Glutamatergic neuron (in vitro differentiated cells): ENCODE measurements at places on chromosomes 3 and 15.

- no peak for DNase-seq
Measured at GRCh38 chr15:38514601-38515000, 50.0 kb downstream of the RASGRP1 start.

- DNase-seq, result no peak
Measured at GRCh38 chr3:149384911-149385321, 7.5 kb upstream of the TM4SF1 start.

DNA sequence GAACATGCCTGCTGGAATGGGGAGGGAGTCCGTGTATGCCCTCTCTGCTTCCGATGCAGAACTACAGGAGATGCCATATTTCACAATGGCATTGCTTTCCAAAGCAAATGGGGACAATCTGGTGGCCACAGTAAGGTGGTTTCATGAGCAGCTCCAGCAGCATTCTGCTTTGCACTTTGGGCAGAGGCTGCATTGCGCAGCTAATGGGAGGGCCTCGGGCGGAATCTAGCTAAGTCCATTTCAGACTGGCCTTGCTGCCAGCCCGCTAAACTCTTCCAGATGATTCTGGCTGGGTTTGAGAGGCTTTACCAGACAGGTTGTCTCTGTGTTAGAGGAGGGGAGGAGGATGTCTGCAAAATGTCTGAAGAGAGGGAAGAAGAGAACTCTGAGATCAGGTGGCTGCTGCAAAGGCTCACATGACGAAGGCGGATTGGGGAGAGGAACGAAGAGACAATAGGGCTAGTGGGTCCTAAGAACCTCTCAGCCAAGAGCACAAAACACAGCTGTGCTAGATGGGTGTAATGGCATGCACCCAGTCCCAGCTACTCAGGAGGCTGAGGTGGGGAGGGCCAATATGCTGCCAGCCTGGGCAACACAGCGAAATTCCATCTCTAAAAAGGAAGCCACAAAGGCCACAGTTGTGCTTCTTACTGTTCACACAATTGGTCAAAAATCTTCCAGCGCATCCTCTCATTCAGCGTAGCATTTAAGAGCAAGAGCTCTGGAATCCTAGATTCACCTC is 63.7 kb downstream of the BDH1 start:
- DNase-seq, result no peak

DNA sequence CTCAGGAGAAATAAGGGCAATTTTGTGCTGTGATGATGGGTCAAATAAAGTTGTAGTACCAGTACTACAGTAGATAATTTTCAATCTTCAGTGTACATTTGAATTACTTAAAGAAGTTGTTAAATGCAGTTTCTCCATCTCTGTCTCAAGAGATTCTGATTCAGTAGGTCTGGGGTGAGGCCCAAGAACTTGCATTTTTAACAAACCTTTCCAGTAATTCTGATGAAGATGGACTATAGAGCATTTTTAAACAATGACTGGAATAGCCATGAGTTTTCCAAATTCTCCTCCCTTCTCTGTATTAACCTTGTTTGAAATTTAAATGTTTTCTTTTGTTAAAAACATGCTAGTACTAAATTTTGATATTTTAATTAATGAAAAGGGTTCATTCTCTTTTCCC is 127.0 kb upstream of the CD96 start:
- no peak for DNase-seq

GRCh38 chr3:194166682-194167479 is 30.9 kb downstream of the HES1 start:
- DNase-seq, result no peak

DNA sequence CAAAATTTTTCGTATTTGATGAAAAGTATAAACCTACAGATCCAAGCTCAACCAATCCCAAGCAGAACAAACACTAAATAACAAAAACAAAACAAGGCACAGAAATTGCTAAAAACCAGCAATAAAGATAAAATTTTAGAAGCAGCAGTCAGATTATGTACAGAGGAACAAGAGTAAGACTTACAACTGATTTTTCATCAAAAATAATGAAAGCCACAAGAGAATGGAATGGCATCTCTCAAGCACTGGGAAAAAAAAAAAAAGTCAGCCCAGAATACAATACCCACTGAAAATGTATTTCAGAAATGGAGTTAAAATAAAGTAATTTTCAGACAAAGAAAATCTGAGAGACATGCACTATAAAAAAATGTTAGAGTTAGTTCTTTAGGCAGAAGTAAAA is 27.0 kb downstream of the GPR156 start:
- DNase-seq, result no peak

GRCh38 chr3:134231131-134231530 is 19.5 kb downstream of the RYK start:
- no peak for DNase-seq

DNA sequence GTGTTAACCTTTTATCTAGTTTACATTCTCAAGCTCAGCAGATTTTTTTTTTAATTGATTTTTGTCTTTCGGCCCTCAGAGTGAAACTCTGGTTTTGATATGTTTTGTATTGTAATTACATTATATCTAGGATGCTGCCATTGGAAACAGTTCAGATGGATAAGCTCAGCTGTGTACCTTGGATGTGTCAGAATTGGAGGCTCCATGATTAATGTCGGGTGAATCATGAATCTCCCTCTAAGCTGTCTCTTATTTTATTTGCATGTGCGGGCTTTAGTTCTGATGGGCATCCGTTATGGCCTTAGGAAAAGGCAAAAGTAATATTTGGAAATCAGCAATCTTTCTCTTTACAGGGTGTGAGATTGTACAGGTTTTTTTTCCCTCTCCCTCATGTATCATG is 4.2 kb downstream of the PTPRG start:
- DNase-seq, result no peak

- DNase-seq, result no peak
Measured at GRCh38 chr15:27042230-27042629, 71.2 kb downstream of the GABRG3 start.

DNA sequence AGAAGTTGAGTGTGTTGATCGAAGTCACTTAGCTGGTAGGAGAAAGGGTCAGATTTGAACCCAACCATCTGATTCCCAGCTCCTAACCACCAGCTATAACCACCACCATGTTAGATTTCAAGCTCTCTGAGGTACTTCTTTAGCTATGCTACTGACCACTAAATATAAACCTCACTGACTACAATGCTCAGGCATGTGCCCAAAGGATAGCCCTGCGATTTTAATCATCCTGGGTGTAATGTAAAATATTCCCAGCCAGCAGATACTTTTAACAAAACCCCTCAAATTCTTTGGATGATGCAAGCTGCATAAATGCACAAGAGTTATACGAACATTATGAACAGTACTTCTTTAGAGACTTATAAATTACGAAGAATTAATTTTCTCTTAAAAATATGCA is 115.2 kb upstream of the TSC22D2 start:
- no peak for DNase-seq

GRCh38 chr3:64647825-64648224 is 40.0 kb downstream of the ADAMTS9 start:
- DNase-seq, result no peak

DNA sequence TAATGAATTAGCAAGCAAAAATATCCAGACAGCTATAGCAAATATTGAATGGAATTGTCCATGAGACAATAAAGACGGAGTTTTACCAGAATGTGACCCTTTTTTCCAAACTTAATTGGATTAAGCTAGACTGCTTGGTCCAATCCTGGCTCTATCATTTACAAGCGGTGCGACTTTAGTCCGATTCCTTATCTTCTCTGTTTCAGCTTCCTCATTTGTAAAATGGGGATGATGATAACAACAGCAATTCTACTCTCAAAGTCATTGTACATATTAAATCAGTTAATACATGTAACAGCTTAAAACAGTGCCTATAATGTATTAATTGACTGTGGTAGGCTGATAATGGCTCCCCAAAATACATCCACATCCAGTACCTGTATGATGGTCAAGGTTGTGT is 62.1 kb upstream of the CRBN start:
- no peak for DNase-seq

DNA sequence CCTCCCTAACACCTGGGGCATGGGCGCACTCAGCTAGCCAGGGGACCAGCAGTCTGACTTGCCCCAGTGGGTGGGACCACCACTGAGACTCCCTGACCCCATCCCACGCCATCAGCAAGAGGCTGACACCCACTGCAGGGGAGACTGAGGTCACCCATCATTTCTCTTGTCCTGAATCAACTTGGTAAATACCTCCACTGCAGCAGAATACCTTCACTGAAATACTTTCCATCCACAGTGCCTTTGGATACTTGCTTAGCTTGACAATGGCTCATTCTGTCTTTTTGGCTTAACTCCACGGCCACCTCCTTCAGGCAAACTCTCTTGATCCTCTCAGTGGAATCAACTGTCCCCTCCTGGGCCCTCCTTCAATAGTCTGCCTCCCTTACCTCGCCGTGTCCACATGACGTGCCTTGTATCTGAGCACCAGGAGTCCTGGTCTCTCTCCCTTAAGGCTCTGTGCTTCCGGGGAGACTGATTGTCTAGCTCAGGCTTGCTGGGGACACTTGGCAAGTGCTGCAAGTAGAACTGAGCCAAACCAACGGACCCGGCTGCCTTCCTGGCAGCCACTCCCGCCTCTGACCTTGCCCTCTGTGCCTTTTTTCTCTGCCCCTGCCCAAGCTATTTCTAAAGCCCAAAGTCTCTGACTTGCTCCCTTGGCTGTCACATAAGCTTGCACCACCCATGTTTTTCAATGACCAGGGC is 119.1 kb downstream of the ADCY5 start:
- no peak for DNase-seq

GRCh38 chr3:195522254-195523023 is 20.7 kb downstream of the PPP1R2 start:
- no peak for DNase-seq

GRCh38 chr3:186653080-186653707 is 12.6 kb upstream of the HRG start:
- no peak for DNase-seq

GRCh38 chr3:132289316-132289715 is 27.9 kb upstream of the ACP3 start:
- no peak for DNase-seq

DNA sequence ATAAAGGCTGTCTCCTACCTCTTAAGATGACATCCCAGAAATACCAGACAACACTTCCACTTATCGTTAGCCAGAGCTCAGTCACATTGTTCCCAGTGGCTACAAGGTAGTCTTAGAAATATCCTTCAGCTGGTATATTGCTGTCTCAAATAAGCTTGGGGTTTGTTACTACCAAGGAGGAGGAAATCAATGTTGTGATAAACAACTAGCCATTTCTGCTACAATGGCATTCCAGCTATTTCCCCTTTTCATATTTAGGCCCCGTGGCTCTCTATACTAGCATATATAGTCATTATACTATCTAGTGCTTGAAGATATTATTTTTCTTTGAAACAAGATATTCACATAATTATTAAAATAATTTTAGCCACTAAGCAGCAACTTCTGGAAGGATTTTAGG is 56.5 kb downstream of the VPS8 start:
- no peak for DNase-seq

DNA sequence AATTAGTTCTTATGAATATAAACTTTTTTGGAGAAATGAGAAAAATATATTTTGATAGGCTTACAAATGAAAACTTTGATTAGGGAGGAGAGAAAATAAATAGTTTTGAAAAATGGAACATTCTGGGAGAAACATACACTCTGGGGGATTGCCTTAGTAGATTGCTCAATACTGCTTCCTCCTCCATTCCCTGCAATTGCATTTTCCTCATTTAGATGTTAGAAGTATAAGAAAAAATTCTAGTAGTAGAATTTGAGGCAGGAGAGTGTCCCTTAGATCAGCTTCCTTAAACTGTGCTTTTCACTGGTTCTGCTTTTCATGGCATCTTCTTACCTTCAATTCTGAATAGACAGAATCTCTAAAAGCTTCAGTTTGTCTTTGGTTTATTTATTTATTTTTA is 46.2 kb upstream of the CTDSPL2 start:
- no peak for DNase-seq

- no peak for DNase-seq
Measured at GRCh38 chr3:20652231-20652986, 466.4 kb upstream of the SGO1 start.

- DNase-seq, result no peak
Measured at GRCh38 chr3:126485176-126485897, 9.6 kb upstream of the ZXDC start.

- no peak for DNase-seq
Measured at GRCh38 chr3:172158741-172159140, 119.4 kb downstream of the FNDC3B start.

- DNase-seq, result no peak
Measured at GRCh38 chr3:66473181-66473580, 27.6 kb downstream of the LRIG1 start.

- no peak for DNase-seq
Measured at GRCh38 chr3:4546346-4547178, 53.4 kb downstream of the ITPR1 start.

DNA sequence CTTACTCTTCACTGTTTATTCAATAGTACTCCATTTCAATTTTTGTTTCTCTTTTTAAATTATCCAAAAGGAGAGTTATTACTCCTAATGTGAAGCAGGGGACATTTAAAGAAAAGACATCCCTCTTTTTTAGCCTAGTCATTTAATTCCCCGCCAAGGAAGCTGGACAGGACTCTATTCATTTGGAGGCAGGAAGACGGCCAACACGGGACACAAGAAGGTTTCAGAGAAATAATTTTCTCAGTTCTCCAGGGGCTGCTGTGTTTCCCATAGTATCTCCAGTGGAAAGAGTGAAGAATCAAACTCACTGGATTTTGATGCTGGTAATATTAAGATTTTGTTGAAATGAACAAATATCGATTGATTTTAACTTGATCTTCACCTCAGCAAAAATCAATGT is 833.7 kb downstream of the ROBO2 start:
- no peak for DNase-seq

- no peak for DNase-seq
Measured at GRCh38 chr3:196097373-196098154, 15.7 kb upstream of the TFRC start.

DNA sequence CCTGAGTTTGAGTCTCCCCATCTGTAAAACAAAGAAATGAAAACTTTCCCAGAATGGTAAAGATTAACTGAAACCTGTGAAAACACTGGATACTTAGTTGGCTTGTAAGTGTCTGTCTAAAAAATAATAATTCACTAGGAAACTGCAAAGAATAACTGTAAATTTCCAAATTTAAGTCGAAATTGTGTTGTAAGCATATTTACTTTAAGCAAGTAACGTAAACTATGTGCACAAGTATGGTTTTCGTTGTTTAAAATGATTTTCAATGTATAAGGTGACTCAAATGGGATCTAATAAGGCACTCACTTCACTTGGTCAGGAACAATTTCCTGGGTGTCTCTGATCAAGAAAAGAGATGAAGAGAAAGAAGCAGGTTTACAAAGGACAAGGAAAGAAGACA is 8.5 kb upstream of the TARS3 start:
- no peak for DNase-seq

GRCh38 chr3:184099806-184100686 is 3.2 kb downstream of the HTR3E start:
- no peak for DNase-seq

GRCh38 chr15:101444807-101445508 is 44.5 kb downstream of the PCSK6 start:
- no peak for DNase-seq
